ENCODE measurements at places on chromosomes 5 and 9.

GRCh38 chr9:98091735-98092612, 27.0 kb downstream of the TRIM14 start:
- DNase-seq = no peak

- no peak for DNase-seq
These were observed 375.7 kb downstream of the ACTL7B start for GRCh38 chr9:108479989-108480652.

GRCh38 chr9:136305804-136306203, 1.9 kb upstream of the CCDC187 start:
- DNase-seq = no peak

- DNase-seq = no peak
These were observed 107.9 kb downstream of the INVS start for GRCh38 chr9:100206899-100207298.

DNA sequence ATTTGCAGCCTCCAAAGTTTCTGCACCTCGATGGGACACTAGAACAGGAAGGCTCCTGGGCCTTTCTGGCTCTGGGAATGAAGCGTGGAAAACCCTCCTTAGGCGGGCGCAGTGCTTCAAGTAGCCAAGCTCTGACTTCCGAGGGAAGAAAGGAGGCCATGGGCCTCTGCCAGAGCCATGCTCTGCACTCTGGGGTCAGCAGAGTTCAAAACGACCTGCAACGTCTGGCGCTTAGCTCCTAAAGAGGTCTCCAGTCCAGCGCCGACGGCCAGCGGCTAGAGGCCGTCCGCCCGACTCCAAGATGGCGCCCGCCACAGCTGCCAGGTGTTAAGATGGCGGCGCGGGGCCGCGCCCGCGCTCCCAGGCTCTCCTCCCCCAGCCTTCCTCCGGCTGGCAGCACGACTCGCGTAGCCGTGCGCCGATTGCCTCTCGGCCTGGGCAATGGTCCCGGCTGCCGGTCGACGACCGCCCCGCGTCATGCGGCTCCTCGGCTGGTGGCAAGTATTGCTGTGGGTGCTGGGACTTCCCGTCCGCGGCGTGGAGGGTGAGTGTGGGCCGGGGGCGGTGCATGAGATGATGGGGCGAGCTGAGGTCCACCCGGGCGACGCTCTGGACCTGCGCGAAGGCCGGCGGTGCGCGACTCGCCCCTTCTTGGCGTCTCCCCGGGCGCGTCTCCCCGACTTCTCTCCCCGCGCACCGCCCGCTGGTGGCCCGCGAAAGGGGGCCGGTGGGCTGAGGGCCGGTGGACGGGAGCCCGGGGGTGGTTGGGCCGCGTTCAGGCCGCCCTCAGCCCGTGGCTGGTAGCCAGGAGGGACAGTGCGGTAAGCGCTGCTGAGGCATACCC, at the start of gene TXNDC15:
Gene TXNDC15 (plus strand): TSS at position 385 of the 844 bp plus-strand sequence. CDS start 57 bp downstream, at position 442.
- peak; percentile 82 for DNase-seq

DNA sequence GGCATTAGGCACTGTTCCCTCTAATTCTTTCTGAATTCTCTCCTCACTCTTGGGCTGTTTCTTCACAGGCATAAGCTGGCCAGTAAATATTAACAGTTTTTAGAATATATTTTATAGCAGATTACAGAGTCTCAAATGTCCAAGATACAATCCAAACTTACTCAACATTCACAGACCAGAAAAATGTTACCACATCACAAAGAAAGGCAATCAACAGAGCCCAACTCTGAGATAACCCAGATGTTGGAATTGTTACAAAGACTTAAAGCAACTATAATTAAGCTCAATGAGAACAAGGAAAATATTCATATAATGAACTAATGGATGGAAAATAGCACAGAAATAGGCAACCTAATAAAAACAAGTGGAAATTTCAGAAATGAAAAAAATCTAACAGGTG, 401.1 kb upstream of the RGMB start:
- DNase-seq = no peak

DNA sequence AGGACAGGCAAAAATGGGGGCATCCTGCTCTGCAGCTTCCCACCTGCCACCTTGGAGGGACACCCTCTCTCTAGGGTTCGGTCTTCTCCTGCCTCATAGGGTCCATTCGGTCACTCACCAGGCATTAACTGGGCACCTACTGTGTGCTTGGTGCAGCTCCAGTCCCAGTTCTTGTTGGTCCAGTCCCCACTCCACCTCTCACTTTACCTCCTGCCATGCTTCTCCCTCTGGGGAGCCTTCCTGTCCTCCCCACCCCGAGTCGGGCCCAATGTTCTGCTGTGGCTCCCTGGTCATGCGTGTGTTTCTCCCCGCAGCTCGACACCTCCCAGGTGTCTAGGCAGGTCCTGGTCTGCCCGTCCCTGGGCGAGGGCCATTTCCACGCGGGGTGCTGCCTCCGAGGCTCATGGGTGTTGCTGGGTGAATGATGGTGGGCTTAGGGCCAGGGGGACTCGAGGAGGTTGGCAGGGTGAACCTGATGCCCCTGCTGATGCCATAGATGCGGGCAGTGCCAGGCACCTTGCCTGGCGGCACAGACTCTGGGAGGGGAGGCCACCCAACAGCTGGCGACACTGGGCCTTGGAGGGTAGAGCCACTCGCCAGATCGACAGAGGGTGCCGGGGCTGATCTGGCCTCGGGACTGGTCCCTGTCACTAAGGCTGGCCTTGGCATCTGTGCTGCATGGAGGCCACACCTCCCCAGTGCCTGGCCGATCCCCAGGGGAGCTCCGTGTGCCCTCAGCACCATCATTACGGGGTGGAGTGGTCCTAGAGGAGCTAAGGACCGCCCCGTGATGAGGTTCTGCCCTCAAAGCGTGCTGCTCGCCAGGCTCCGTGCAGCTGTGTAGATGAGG, 66.0 kb upstream of the RNU6ATAC start:
- no peak for DNase-seq
